NCI-H2029 treated with DMSO at 0.1 percent for 48 hours (cell line): ENCODE measurements at places on chromosomes 1 and 21.

GRCh38 chr1:205920861-205921569 lies 22.2 kb downstream of the SLC26A9 start:
- no peak for DNase-seq

- no peak for DNase-seq
Observed at GRCh38 chr1:16458831-16459230, 18.3 kb downstream of the NECAP2 start.

- DNase-seq, result no peak
Observed at GRCh38 chr1:221576268-221576667, 165.6 kb downstream of the DUSP10 start.

GRCh38 chr1:61904354-61904753 lies 162.1 kb downstream of the PATJ start:
- DNase-seq, result no peak

DNA sequence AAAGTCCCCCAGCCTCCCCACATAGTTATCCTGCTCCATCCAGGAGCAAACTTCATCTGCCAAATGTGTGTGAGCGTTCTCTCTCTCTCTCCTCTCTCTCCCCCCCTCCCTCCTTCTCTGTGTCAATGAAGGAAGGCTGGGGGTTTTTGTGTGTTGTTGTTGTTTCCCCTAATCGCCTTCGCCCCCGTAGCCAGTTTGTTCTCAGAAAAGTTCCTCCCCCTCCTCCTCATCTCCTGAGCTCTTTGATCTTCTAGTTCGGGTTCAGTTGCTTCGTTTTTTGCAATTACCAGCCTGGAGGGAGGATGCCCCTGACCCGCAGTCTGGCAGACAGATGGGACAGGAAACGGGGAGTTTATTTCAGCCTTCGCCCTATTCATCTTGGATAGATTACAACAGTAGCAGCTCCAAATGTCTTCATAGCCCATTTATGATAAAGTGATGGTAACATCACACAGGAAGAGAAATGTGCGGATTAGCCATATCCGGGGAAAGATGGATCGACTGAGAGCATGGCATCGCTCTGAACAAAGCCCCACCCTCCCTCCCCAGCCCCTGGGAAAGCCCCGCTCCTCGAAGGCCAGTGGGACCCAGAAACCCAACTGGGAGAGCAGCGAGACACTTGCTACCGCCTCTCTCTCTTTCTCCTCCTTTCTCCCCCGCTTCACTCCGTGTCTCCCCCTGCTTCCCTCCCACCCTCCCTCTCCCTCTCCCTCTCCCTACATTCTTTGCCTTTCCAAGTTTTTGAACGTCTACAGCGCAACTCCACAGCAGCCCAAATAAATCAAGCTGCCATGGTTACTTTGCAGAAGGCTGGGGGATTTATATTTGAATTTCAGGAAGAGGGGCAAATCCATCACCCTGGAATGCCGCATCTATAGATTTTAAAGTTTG lies 139.7 kb upstream of the ARHGEF16 start:
- DNase-seq, result no peak
